Inflammatory macrophage (primary cell): ENCODE measurements at places on chromosomes 1 and 21.
A peak's percentile ranks its signal among the peaks of the same experiment; 100 is the strongest.

- DNase-seq: no peak
Measured at GRCh38 chr1:165284454-165284853, 72.1 kb downstream of the LMX1A start.

DNA sequence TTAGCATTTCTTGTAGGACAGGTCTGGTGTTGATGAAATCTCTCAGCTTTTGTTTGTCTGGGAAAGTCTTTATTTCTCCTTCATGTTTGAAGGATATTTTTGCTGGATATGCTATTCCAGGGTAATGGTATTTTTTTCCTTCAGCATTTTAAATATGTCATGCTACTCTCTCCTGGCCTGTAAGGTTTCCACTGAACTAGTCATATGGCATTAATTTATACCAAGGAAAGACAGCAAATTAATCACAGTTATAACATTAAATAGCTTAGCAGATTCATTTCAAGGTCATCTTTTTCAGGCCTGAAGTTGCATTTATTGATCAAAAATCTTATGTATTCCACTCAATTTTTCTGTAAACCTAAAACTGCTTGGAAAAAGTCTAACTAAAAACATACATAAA, 54.9 kb downstream of the AK5 start:
- DNase-seq: no peak

GRCh38 chr1:83807821-83808220, 191.1 kb downstream of the TTLL7 start:
- no peak for DNase-seq

GRCh38 chr1:170698301-170699275, 34.7 kb downstream of the PRRX1 start:
- DNase-seq: no peak

GRCh38 chr1:13945856-13946255, 245.9 kb downstream of the PRDM2 start:
- no peak for DNase-seq

- DNase-seq: no peak
Measured at GRCh38 chr1:167056529-167057231, 33.5 kb downstream of the GPA33 start.

DNA sequence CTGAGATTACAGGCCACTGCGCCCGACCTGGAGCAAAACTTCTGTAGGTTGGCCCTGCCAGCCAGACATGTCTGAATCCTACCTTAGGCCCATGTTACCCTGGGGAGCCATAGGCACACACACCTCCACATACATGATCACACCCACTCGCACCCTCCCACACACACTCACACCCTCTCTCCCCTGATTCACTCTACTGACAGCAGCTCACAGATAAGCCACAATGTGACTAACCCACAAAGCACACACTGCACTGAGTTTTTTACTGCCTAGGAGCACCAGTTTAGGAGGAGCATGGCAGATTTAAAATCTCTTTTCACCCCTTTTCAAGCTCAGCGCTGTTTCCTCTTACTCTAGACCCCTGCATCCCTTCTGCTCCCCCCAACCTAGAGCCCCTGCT, 41.7 kb downstream of the SLC30A1 start:
- no peak for DNase-seq

DNA sequence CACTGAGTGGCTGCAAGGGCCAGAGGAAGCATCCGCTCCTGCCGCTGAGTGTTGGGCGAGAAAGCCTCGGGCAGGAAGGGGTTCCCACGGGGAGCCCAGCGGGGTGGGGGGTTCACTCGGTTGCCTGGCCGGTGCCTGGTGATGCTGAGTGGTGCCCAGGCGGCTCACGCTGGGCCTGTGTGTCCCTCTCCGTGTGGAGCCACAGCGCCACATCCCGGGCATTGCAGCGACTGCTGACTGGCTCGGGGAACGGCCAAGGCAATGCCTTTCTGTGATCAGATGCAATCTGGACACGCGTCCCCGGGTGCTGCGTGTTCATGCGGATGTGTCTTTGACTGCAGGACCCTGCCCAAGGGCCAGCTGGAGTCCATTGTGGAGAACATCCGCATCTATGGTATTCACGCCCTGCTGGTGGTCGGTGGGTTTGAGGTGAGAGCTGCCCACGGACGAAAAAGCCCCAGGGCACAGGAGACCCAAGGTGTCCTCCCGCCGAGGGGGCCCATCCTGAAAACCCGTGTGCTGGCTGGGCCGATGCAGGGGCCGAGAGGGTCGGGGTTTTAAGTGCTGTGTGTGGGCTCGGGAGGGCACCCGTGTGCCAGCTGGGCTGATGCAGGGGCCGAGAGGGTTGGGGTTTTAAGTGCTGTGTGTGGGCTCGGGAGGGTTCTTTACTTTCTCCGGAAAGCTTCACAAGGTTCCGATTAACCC, 16.4 kb downstream of the CFAP410 start:
- no peak for DNase-seq

GRCh38 chr1:30816211-30817076, 58.9 kb upstream of the LAPTM5 start:
- DNase-seq: peak; percentile 59

DNA sequence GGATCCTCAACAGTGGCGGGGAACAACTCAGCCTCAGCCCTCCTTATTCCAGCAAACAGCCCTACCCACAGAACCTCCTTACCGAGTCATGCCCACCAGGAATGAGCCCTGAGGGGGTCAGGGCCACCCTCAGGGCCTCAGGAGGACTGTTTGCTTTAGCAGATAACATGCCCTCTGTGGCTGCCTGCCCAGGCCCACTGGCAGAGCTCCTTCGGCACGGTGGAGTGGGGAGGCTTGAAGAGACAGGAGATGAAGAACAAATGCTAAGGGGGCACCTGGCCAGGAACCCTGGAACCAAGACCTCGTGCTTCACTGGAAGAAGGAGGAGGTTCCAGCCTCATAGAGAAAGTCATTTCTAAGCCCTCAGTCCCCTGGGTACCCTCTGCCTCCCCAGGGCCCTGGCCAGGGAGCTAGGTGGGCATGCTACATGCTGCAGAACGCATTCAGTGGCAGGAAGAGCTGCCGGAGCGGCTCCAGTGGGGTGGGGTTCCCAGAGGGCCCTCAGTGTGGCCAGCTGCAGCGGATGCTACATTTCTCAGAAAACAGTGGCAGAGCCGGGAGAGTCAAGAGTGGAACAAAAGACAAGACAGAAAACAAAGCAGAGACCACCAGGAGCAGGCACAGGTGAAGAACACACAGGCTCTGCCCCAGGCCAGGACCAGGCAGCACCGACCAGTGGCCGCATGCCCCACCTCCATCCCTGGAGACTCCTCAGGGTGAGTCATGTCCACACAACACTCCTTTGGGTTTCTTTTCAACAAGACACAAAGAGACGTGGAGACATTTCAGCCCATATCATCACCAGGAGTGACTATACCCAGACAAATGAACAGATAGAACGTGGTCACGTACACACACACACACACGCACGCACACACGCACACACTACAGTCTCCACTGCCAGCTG, 39.8 kb downstream of the RIMS3 start:
- DNase-seq: no peak
